GM10248 (cell line): ENCODE measurements at places on chromosomes 4 and X.
A peak's percentile ranks its signal among the peaks of the same experiment; 100 is the strongest.

DNA sequence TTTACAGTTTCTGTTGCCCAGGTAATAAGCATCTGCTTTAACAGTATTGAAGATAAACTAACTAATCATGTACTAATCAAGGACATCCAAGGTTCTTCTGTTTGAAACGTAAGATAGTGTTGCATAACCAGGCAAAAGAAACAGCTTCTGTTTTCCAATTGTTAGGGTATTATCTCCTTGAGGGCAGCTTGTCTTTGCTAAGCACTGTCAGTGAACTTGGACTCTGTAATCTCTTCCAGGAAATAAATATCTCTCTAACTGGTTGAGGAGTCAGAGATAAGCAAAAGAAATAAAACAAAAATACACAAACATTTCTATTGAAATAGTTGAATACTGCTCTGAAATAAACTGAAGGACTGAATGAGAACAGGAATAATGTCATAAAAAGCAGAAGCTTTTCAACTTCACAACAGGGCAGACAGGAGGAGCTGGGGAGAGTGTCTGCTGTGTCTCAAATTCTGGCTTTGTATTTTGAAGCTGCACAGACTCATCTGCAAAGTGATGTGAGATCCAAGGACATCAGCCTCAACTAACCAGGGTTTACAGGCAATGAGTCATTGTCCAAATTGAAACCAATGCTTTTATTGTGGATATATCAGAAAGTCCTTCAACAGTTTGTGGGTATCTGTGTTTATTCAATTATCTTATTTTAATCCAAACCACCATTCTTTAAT is 1253.0 kb upstream of the PCDH7 start:
- no peak for DNase-seq

DNA sequence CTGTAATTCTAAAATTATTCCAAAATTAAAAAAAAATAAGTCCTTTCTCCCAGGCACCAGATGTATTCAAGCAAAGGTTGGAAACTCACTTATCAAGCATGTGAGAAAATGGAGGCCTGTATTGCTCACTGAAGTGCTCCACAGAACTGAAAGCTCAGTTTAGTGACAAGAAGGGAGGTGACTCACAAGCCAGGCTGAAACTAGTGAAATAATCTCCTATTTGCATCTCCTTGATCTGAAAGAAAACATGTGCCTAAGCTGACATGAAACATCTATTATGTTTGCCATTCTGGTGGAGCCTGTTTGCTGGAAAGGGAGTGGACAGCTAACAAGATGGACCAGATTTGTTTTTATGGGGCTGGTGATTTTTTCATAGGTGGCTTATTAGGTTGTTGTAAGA is 54.0 kb upstream of the AMELX start:
- peak; percentile 25 for DNase-seq

DNA sequence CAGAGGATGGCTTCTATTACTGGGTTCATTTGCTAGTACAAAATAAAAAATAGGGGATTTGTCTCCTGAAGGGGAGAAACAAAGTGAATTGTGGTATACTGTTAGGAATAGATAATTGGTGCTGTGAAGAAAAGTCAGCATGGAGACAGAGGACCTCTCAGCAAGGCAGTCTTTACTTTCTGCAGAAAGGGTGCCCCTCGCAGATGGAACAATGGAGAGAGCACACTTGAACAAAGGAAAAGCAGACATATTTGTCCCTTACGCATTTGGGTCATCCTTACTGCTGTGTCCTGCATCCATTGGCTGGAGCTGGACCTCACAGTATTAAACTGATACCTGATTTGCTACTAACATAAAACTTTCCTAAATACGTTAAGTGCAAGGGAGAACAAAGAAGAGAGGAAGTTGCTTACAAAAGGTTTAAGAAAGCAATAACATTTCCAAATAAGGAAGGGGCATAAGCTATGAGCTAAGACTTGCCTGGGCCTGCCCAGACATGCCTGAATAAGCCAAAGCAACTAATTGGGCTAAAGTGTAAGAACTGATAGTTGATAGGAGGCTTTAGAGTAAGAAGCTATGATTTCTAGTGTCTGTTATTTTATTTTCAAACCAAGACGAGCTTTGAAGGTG is 83.8 kb downstream of the CCKAR start:
- DNase-seq, result no peak

DNA sequence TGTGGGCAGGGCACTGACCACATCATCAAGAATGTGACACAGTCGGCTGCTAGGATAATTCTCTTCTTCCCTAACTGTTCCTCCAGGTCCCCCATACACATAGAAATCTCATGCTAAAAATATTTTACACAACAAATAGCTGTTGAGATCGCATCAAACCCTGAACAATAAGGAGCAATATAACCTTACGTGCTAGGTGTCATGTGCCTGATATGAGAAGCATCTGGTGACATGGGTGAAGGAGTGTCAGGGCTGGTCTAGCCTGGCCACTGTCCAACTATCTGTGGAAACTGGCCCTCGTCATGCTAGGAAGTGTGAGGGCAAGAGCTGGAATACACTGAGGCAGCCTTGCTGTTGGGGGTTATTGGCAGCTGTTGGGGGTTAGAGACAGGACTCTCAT is 167.3 kb upstream of the PGRMC2 start:
- no peak for DNase-seq

- no peak for DNase-seq
Measured at GRCh38 chr4:138050601-138051000, 191.5 kb downstream of the SLC7A11 start.

DNA sequence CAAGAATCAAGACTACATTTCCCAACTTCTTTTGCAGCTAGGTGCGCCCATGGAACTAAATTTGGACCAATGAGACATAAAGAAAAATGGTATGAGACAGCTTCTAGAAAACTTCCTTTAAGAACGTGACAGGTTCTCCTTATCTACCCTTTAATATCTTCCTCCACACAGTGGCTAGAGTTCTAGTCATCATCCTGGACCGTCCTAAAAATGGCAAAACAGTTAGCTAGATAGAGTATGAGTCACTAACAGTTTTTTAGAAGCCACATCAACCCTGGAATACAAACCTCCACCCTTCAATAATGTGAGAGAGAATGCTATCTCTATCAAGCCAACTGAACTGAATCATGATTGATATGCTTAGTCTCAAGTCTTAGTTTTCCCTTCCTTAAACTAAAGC is 267.9 kb upstream of the SLC7A11 start:
- DNase-seq, result no peak

- DNase-seq, result peak; percentile 33
Measured at GRCh38 chr4:54658252-54659093, 716 bp downstream of the KIT start.

DNA sequence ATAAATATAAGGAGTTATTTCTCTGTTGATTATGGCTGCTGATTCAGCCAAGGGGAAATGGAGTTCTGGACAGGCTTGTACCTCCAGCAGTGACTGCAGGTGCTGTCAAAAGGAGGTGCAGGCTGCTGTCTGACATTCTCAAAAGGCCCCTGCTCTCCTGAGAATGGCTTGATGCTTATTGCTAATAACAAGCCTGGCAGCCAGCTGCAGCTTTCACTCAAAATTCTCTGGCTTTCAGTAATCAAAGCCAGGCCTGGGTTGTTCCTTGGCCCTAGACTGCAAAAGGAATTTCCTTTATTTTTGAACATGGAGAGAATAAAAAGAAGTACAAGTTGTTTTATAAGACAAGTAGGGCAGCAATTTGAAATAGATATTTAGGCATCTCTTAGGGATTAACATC is 575.9 kb downstream of the MID1IP1 start:
- no peak for DNase-seq

DNA sequence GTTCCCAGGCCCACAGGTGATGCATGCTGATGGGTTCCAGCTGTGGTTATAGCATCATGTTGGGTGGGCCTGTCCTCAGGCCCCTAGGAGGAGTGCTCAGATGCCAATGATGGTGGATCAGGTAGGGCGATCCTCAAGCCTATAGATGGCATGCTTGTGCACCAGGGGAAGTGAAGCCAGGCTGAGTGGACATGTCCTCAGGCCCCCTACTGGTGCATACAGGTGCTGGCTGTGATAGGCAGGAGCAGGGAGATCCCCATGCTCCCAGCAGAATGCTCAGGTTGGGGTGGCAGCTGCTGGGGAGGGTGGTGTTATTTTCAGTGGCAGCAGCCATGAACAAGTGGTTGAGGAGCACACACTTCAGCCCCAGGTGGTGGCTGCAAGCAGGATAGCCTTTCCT is 96.0 kb downstream of the SMARCA1 start:
- DNase-seq, result peak; percentile 5

DNA sequence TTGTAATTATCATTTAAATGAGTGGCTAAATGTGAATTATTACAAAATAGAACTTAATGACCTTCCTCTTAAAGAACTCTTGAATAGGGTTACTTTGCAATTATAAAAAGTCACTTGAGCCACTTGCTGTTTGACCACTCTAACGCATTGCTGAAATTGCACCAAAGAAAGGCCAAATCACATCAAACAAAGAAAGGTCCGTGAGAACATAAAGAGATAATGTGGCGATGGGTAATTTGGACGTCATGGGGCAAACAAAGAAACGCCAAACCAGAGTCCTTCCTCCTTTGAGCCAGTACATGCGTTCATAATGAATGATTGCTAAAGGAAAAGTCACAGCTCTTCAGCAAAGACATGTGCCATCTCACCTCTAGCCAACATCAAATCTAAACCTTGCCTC is 229.8 kb upstream of the STS start:
- DNase-seq, result no peak

GRCh38 chr4:173821876-173822275 is 291.8 kb upstream of the HAND2 start:
- no peak for DNase-seq

DNA sequence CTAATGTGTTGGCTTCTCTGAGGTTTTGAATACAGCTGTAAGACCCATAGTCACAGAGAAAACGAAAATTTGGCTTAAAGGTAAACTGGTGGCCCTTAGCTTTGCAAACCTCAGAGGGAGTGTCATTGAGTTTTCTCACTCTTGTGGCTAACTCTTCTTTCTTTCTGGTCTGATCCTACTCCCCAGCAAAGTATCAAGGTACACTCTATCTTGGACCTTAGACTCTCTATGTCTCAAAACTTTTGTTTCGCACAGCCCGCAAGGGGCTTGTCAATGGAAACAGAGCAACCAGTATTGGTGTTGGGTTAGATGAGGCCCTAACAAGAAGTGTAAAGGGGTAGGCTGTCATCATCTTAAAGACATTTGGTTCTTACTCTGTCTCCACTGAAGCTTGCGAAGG is 19.8 kb downstream of the APOO start:
- DNase-seq, result no peak

- peak; percentile 44 for DNase-seq
Measured at GRCh38 chr4:38069271-38069760, 109.1 kb downstream of the PTTG2 start.

GRCh38 chr4:156824451-156825060 is 147.0 kb downstream of the PDGFC start:
- no peak for DNase-seq

- DNase-seq, result no peak
Measured at GRCh38 chr4:4860600-4861389, 1.3 kb downstream of the MSX1 start.

GRCh38 chrX:84170931-84171330 is 17.1 kb downstream of the RPS6KA6 start:
- DNase-seq, result no peak

GRCh38 chr4:1351854-1352566 is 5.0 kb downstream of the UVSSA start:
- DNase-seq, result peak; percentile 83

- DNase-seq, result no peak
Measured at GRCh38 chr4:10960389-10960788, 275.8 kb upstream of the CLNK start.

GRCh38 chr4:16750882-16751642 is 147.4 kb downstream of the LDB2 start:
- DNase-seq, result no peak

DNA sequence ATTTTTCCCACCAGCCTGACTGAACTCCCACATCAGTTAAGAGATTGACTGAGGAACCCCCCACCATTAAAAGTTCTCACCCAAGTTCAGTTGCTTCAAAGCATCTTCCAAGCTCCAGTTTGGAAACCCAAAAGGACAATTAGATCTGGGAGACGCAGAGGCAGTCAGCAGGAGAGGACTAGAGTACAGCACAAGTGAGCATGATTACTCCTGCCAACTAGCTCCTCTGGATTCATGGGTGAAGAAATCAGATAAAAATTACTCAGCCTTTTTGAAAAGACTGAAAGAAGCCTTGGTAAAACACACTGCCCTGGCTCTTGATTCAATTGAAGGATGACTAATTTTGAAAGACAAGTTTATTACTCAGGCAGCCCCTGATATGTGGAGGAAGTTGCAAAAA is 297.5 kb downstream of the ADAM29 start:
- DNase-seq, result no peak

DNA sequence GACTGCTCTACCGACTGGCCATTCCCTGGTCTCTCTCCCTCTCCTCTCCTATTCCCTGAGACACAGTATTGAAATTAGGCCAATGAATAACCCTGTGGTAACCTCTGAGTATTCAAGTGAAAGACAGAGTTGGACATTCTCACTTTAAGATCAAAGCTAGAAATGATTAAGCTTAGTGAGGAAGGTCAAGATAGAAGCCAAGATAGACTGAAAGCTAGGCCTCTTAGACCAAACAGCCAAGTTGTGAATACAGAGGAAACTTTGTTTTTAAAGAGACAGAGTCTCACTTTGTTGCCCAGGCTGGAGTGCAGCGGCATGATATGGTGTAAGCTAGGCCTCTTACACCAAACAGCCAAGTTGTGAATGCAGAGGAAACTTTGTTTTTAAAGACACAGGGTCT is 64.6 kb downstream of the KDM6A start:
- DNase-seq, result no peak

GRCh38 chrX:9682456-9682855 is 83.2 kb downstream of the GPR143 start:
- DNase-seq, result no peak

GRCh38 chrX:138037548-138037947 is 471.6 kb downstream of the ZIC3 start:
- DNase-seq, result no peak

- DNase-seq, result no peak
Measured at GRCh38 chrX:47093248-47093647, 15.0 kb downstream of the RGN start.

GRCh38 chrX:15749642-15750610 is 11.9 kb downstream of the CA5B start:
- peak; percentile 28 for DNase-seq

GRCh38 chr4:26400132-26400531 is 79.3 kb downstream of the RBPJ start:
- no peak for DNase-seq

- DNase-seq, result no peak
Measured at GRCh38 chr4:47694322-47694721, 143.5 kb downstream of the CORIN start.

DNA sequence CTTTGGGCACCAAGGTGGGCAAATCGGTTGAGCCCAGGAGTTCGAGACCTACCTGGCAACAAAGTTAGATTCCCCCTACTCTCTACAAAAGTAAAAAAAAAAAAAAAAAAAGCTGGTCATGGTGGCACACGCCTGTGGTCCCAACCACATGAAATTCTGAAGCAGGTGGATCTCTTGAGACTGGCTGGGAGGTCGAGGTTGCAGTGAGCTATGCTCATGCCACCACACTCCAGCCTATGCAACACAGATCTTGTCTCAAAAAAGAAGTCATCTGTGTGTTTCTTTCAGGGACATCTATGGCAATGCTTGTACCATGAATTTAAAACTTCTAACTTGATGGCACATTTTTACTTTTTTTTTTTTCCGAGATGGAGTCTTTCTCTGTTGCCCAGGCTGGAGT is 55.3 kb downstream of the UGT2A2 start:
- DNase-seq, result no peak

- DNase-seq, result no peak
Measured at GRCh38 chrX:23844502-23845138, 61.6 kb downstream of the SAT1 start.
